ENCODE measurements at places on chromosomes 6 and 20.

- DNase-seq: peak; percentile 43
Observed at GRCh38 chr6:41653691-41654090, 15.4 kb downstream of the MDFI start.

- DNase-seq: no peak
Observed at GRCh38 chr20:16491294-16491905, 81.8 kb downstream of the KIF16B start.

DNA sequence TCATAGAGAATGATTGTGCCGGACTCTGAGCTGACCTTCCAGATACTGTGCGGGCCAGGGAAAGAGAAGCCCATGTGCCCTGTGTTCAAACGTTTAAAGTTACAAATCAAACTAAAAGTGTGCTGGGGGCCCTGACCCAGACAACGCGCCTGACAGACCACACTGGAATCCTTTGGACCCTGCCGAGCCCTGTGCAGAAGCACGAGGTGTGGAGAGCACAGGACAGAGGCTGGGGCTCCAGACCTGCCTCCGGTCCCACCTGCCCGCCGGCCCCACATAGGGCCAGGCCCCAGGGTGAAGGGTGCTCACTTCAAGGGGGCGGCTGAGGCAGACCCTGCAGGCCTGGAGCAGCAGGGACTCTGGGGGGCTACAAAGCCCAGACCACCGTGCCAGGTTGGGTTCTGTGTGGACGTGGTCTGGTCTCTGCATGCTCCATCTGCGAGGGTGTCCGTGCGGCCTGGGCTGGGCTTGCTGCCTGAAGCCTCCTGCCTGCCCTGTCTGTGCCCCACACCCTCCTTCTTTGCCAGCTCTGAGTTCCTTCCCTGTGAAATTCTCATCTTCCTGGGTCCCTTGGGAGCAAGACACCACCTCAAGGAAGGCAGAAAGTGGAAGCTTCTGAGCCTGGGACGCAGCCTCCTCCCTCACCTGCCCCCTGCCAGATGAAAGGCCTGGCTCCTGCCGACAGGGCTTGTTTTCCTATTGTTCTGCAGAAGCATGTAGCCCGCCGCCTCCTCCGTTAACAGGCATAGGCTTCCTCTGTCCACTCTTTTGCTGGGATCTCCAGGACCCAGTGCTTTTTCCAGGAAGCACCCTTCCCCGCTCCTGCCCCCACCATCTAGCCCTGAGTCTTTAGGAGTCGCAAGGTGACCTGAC, 186.2 kb downstream of the ERMARD start:
- no peak for DNase-seq

- no peak for DNase-seq
Observed at GRCh38 chr20:32195581-32195980, 12.0 kb downstream of the PLAGL2 start.

DNA sequence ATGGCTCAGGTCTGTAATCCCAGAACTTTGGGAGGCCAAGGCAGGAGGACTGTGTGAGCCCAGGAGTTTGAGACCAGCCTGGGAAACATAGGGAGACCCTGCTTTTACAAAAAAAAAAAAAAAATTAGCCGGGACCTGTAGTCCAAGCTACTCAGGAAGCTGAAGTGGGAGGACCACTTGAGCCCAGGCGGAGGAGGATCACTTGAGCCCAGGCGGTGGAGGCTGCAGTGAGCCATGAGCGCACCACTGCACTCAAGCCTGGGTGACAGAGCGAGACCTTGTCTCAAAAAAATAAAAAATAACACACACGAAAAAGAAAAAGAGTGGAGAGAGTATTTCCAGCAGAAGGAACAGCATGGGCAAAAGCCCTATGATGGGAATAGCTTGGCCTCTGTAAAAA, 2.0 kb downstream of the TTLL9 start:
- DNase-seq: no peak

DNA sequence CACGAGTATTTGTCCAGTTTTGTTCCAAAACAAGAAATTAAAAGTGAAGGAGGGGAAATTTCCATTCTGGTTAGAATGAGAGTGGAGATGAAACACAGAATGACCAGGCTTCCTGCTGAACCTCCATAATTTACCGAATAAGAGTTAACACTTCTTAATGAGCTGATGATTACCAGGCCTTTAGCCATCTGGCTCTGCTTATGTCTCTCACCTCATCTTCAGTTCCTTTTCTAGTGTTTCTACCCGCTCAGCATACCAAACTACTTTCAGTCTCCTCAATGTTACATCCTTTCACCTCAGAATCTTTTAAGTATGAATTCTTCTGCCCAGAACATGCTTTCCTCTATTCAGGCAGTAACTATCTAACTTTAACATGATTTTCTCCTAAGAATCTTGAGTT, 209.0 kb upstream of the RSPO3 start:
- no peak for DNase-seq

DNA sequence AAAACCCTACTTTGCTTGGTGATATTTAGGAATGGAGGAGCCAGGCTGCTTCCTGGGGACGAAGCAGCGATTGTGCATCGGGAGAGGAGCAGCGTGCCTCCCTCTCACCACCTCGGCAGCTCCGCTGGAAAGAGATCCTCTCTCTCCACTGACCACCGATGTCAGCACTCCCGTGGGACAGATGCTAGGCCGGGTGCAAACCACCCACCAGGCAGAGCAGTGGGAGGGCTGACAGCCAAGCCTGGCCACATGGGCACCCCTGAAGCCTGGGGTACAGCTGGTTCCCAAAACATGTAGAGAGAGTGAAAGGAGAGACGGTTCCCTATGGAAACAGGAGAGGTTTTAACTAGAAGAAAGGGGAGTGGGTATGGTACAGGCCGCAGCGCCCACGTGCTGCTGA, 220.0 kb downstream of the ANKRD60 start:
- peak; percentile 11 for DNase-seq

GRCh38 chr6:144585217-144585814, 300.2 kb downstream of the UTRN start:
- DNase-seq: no peak

GRCh38 chr6:37054171-37054570, 48.7 kb downstream of the FGD2 start:
- no peak for DNase-seq

GRCh38 chr6:157768863-157769551, 54.0 kb upstream of the SNX9 start:
- no peak for DNase-seq

DNA sequence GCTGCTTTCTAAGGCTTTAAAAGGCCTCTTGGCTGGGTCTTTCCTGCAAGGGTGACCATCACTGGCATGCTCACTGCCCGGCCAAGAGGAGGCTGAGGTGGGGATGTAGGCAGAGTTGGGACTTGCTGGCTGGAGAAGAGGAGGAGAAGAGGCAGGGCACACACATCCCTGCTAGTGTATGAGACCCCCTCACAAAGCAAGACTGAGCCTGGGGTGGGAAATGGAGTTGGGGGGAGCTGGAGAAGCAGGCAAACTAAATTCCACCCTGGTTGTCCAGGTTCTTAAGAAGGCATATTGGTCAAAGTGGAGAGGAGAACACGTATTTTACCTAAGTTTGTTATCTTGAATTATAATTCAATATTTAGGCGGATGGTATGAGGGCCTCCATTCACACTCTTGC, 1.7 kb upstream of the KIZ start:
- DNase-seq: no peak

DNA sequence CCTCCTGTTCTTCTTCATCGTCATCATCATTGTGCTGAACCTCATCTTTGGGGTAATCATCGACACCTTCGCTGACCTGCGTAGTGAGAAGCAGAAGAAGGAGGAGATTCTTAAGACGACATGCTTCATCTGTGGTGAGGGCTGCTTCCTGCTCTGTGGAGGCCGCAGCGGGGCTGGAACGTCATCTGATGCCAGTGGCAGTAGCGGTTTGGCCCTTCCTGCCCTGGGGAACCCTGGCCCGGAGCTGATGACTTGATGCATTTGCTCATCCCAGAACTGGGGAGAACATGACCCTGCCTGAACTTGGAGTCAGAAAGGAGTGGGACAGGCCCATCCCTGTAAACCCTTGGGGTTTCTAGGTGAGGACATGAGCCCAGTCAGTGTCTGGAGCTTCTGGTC, 18.7 kb downstream of the UQCC2 start:
- no peak for DNase-seq

DNA sequence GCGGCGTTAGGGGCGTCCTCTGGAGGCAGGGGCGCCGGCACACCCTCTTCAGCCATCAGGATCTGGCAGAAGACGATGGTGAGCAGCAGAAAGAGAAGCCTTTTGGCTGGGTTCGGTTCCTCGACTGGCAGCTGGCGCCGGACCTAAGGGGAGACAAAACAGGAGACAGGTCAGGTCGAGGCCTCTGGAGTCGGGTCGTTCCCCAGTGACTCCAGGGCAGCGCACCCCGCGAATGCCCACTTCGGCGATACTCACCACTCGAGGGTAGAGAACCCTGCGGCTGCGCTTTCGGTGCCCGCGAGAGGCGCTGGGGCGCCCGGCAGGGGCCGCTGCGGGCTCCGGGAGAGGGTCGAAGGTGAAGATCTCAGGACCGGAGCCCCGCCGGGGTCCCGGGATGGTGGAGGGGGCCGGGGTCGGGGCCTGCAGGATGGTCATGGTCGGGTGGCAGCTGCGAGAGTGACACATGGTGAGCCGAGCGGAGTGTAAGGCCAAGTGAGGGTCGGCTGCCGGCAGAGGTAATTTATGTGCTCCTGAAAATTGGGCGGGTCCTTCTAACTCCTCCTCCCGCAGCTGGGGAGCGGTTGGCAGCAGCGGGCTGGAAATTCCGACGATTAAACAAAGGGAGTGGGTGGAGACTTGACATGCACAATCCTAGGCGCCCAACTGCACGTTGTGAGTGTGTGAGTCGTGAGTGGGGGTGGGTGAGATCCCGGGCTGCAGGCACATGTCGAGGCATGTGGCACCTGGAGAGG, at the start of gene IER3:
IER3 (minus strand) TSS at position 494 of the 752 bp plus-strand sequence; CDS start at position 465, 29 bp downstream.
- DNase-seq: peak; percentile 95

- no peak for DNase-seq
Observed at GRCh38 chr6:165991341-165991740, 176.3 kb downstream of the TBXT start.

- no peak for DNase-seq
Observed at GRCh38 chr6:56959938-56960337, 5.0 kb downstream of the BEND6 start.

DNA sequence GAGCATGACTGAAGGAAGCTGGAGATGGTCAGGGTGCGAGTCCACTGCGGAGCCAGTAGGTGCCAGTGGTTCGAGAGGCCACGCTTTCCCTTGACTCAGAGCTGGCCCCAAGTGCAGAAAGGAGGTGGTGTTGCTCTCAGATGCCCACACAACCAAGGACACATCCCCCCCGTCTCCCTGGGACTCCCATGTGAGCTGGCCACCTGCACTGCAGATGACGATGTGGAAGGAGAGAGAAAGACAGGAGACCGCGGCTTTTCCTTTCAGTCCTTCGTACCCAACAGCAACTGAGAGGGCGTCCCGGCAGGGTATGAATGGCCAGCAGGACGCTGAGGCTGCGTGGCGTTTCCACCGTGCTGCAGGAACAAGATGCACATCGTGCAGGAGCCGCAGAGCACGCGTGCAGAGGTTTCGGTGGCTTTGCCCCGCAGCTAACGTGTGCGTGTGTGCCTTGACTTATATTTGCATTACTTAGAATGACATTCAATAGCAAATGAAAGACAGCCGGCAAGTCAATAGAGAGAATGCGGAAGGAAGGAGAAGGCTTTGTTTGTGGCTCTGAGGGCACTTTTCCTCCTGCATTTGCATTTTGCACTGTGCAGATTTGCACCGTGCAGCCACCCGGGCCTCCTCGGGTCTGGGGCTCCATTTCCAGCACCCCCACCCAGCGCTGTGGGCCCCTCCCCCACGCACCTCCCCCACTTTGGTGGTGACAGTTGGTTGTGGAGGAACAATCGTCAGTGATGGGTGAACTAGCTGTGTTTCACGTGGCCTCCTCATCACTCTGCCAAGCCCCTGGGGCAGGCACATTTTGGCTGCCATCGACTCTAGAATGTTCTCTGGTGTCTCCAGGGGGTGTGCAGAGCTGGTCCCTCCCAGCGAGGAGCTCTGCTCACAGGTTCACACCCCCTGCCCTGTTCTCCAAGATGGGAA, 26.4 kb upstream of the BHLHE23 start:
- DNase-seq: peak; percentile 25

DNA sequence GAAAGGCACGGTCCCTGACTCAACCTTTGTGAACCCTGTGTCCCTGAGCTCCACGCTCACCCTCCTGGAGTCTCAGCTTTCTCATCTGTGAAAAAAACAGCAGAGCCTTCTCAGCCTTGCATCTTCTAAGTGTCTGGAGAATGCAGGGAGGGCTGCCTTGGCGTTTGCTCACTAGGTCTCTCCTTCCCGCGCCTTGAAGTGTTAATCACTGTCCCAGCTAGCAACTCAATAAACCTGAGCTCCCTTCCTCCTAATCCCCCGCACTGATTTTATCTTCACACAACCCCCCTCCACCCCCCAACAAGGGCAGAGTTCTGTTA, 34.9 kb upstream of the FOXC1 start:
- no peak for DNase-seq

- no peak for DNase-seq
Observed at GRCh38 chr6:108161724-108162282, 4.0 kb upstream of the NR2E1 start.

DNA sequence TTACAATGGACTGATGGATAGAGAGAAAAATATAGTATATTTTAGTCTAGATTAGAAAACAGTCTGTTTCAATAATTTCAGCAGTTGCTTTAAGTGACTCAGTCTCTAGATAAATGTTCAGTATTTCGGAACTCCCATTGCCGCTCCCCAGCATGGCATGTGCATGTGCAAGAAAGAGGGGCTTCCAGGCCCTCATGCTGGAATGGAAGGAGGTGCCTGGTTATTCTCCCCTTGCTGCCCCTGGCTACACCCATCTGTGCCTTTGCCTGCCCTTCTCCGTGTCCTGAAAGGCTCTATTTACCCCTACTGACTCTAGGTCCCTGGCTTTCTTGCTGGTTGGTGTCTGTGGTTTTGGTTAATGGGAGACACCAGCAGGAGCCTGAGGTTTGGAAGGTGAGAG, 115.7 kb upstream of the IFNGR1 start:
- no peak for DNase-seq

- no peak for DNase-seq
Observed at GRCh38 chr20:37188787-37189186, 9.4 kb upstream of the MROH8 start.

DNA sequence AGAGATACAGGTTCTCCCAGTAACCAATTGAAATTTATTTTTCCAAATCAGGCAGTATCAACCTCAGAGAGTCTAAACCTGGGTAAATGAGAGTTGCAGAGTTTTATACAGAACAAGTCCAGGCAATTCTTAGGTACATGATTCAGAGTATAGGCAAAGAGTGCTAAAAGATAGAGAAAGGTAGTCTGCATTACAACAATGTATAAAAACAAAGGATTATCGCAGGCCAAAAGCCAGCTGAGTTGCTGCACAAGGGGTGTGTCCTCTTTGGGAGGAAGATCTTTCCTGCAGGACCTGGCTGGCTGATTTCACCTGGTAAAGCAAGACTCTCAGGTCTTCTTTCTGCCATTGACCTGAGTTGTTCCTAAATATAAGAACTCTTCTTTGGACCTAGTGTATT, 48.9 kb upstream of the ECHDC1 start:
- no peak for DNase-seq

GRCh38 chr6:21914121-21914973, 320.8 kb downstream of the SOX4 start:
- peak; percentile 54 for DNase-seq

DNA sequence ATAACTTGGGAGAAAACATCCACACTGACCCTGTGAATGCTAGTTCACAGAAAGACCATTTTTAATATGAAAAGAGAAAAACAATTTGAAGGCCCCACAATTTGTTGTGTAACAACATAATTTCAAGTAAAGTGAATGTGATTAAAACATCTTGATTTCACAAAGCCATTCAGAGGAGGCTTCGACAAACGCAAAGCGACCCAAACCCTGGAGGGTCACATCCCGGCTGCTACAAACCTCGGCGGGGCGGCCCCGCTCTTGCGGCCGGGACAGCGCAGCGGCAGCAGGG, 14.0 kb downstream of the FOXC1 start:
- no peak for DNase-seq
